ENCODE measurements at places on chromosomes 12 and 14. TPM values are rescaled to one million over a fixed set of nuclear protein-coding genes. Genes with fewer than 3 reads are reported as not detected.

Gene XRCC3
- total RNA-seq = 44.0 TPM

Gene CD27
- not detected for total RNA-seq

Gene BIN2
- total RNA-seq = 0.18 TPM

DNA sequence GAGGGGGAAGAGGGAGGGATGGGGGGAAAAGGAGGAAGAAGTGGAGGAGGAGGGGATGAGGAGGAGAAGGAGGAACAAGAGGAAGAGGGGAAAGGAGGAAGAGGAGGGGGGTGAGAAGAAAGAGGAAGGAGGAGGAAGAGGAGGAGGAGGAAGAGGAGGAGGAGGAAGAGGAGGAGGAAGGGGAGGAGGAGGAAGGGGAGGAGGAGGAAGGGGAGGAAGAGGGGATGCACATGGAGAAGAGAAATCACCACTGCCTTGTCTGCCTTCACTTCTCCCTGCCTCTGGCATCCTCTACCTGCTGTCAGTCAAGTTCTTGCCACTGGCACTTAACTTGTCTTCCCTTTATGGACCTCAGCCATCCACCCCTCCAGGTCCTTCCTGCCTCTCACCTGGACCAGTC, 59.9 kb downstream of the TTC9 start:
- DNase-seq = no peak

Gene USP44
- 0.14 TPM for total RNA-seq

Gene HSPB8
- 17.1 TPM for total RNA-seq

- no peak for DNase-seq
These were observed 175.8 kb upstream of the NPAS3 start for GRCh38 chr14:32762886-32763285.

Gene AMHR2
- 0.28 TPM for total RNA-seq

- DNase-seq = no peak
These were observed 5.4 kb downstream of the IFFO1 start for GRCh38 chr12:6550294-6551062.

DNA sequence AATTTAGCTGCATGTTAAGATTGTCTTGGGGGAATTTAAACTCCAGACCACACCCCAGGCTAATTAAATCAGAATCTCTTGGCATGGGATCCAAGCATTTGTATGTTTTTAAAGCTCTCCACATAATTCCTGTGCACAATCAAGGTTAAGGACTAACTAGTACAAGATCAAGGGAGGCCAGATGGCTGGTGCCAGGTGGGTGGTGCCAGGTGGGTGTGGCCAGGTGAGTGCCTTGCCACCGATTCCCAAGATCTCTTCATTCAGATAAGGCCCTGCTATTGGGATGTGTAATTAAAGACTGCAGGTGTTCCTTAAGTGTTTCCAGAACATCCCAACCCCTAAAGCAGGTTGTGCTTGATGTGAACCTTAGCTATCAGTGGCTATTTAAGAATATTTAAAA, 75.1 kb downstream of the NRXN3 start:
- no peak for DNase-seq

DNA sequence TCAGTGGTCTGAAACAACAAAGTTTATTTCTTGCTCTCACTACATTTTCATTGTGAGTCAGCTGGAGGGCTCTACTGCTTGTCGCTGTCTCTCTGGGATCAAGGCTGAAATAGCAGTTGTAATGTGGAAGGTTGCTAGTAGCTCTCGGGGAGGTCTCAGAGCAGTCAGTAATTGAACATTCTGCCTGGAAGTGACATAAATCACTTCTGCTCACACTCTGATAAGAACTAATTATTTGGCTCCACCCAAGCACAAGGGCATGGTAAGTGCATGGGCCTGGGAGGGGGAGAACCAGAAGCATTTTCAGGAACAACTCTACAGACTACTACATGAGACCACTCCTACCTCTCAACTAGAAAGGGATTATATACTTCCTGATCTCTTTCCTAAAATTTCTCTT, 128.2 kb downstream of the TMEM117 start:
- no peak for DNase-seq
